ENCODE measurements at places on chromosomes 3 and 15. TPM values are rescaled to one million over a fixed set of nuclear protein-coding genes. Genes with fewer than 3 reads are reported as not detected.

DNA sequence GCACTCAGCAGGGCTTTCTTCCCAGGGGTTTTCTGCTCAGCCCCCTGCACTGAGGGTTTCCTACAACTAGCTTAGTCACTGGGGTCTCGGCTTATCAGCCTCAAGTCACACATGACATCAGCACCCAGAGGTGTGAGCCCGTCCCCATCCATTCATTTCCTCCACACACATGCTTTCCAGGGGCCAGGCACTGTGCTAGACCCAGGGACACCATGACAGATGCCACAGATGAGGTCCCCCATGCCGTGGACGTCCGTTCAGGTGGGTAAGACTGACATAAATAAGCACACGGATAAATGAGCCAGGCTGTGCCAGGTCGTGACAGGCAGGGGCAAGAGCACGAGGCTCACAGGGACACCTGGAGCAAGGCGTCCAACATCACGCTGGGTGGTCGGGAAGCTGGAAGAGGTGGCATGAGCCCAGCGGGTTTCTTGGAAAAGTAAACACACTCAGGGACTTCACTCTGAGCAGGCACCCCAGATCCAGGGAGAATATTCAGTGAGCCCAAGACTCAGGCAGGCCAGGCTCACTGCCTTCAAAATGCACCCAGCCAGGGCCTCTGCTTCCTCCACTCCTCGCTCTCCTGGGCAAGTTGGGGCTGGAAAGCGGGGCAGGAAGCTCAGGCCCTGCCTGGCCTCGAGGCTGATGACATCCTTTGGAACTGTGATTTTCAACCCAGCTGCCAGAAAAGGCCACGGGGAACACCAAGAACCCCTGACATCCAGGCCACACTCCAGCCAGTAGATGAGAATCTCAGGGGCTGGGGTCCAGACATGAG lies 139.3 kb downstream of the CHSY1 start:
- H3K4me3 ChIP-seq: no peak overlapping the region
- no peaks in the 10 kb centered on the region for H3K36me3 ChIP-seq
- no peaks in the 10 kb centered on the region for H3K4me1 ChIP-seq
- H3K27ac ChIP-seq: no peak overlapping the region

DNA sequence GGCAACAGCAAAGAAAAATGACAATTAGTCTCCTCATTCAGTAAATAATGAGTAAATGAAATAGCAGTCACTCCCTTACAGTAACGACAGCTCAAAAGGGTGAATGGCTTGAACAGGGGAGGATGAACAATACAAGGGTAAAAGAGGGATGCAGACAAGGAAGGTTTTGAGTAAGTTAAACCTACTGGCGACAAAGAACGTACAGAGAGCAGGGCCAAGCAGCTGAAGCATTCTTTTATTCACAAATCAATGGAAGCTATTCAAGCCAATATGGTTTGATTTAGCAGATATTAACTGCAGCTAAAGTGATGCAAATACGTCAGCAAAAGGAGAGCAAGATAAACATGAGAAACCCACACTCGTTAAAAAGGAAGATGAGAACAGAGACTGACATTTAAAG lies 90.7 kb upstream of the ICE2 start:
- peaks cover 35% of the 10 kb centered on the region for H3K4me1 ChIP-seq
- H3K4me3 ChIP-seq: no peak overlapping the region
- no peak overlapping the region for H3K27ac ChIP-seq
- no peaks in the 10 kb centered on the region for H3K27me3 ChIP-seq
- no peak for DNase-seq
- no peaks in the 10 kb centered on the region for H3K36me3 ChIP-seq

GRCh38 chr3:38453075-38453912 lies at the start of gene ACVR2B:
TSS of gene ACVR2B (plus strand) at chr3:38453890. CDS start at chr3:38454323, 433 bp downstream.
- DNase-seq: peak; percentile 86
- no peaks in the 10 kb centered on the region for H3K36me3 ChIP-seq
- no peaks in the 10 kb centered on the region for H3K27me3 ChIP-seq
- peak within 1 kb of the TSS; percentile 96 for H3K27ac ChIP-seq
- peaks cover 29% of the 10 kb centered on the region for H3K4me1 ChIP-seq
- H3K4me3 ChIP-seq: peak within 1 kb of the TSS; percentile 73

DNA sequence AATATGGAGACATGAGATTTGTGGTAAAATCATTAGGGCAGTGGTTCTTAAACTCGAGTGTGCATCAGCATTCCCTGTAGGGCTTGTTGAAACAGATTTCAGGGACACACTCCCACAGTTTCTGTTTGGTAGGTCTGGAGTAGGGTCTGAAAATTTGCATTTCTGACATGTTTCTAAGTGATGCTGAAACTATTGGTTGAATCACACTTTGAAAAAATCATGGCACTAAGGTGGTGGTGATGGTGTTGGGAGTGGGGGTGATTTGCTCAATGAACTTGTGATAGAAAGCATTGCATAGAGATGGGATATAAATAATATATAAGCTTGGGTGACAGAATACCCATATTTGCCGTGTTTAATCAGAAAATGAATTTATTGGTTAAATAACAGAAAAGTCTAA lies 11.3 kb downstream of the MITF start:
- H3K27me3 ChIP-seq: no peaks in the 10 kb centered on the region
- no peaks in the 10 kb centered on the region for H3K36me3 ChIP-seq
- no peak for DNase-seq
- peaks cover 67% of the 10 kb centered on the region for H3K4me1 ChIP-seq
- H3K4me3 ChIP-seq: no peak overlapping the region
- peak overlapping the region; percentile 11 for H3K27ac ChIP-seq

The TRH gene
- total RNA-seq: not detected

DNA sequence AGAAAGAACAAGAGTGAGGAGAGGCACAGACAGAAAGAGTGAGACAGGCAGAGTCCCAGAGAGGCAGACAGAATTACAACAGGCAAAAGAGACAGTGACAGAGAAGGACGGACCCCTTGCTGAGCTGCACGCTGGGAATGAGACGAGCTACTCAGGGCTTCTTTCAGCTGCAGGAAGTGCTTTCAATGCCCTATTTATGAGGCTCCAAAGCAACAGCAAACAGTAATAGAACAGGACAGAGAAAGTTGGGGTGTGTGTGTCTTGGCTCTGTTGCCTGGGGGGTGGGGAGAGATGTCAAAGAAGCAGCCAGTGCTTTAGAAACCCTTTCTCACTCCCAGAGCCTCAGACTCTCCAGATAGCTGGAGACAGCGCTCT lies 502 bp upstream of the TIMP4 start:
- H3K27ac ChIP-seq: peak overlapping the region; percentile 76
- no peak for DNase-seq
- peaks cover 20% of the 10 kb centered on the region for H3K4me1 ChIP-seq
- H3K36me3 ChIP-seq: no peaks in the 10 kb centered on the region
- H3K4me3 ChIP-seq: peak overlapping the region; percentile 53

The CHRM5 gene
- not detected for total RNA-seq

DNA sequence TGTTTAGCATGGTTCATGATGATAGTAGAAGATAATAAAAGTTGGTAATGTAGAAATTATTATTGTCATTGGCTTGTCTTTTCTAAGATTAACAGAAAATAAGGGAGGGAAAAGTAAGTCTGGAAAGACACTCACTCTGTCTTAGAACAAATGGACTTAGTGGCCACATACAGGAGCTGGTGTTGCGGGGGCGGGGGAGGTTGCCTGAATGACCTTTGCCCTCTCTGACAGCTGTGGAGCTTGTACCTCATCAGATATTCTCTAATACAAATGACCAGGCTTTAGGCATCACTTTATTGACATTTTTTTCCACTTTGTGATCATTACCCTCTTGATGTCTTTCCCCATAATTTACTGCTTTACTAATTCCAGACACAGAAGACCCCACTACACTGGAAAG lies 5.9 kb downstream of the TAGLN3 start:
- H3K4me3 ChIP-seq: no peak overlapping the region
- H3K36me3 ChIP-seq: no peaks in the 10 kb centered on the region
- H3K27ac ChIP-seq: no peak overlapping the region
- no peak for DNase-seq
- H3K4me1 ChIP-seq: no peaks in the 10 kb centered on the region
- peaks cover 11% of the 10 kb centered on the region for H3K27me3 ChIP-seq

GRCh38 chr3:25171897-25172296 lies 256.2 kb upstream of the RARB start:
- H3K27me3 ChIP-seq: no peaks in the 10 kb centered on the region
- no peaks in the 10 kb centered on the region for H3K36me3 ChIP-seq
- no peak for DNase-seq
- H3K4me3 ChIP-seq: no peak overlapping the region
- no peak overlapping the region for H3K27ac ChIP-seq
- no peaks in the 10 kb centered on the region for H3K4me1 ChIP-seq

GRCh38 chr3:172551874-172552273 lies 28.6 kb upstream of the TNFSF10 start:
- no peaks in the 10 kb centered on the region for H3K27me3 ChIP-seq
- DNase-seq: no peak
- H3K4me3 ChIP-seq: no peak overlapping the region
- no peak overlapping the region for H3K27ac ChIP-seq

DNA sequence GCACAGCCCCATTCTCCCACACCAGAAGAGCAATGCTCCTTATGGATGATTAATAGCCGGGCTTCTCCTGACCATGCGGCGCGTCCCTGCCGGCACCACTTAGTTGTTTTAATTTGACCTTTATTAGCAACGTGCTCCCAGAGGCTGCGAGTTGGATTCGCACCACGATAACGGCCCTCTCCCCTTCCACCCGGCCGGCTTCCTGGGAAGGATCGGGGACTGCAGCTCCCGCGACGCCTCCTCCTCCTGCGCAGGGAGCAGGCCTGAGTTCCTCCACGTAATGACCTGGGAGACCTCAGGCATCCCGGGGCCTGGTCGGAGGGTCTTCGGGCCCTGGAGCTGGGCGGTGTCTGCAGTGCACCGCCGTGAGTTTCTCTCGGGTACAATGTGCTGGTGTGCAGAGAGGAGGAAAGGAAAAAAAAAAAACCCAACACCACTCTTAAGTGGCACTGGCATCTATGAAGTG lies 243.3 kb upstream of the TOPAZ1 start:
- H3K4me3 ChIP-seq: peak overlapping the region; percentile 42
- no peak overlapping the region for H3K27ac ChIP-seq
- H3K4me1 ChIP-seq: peaks cover 27% of the 10 kb centered on the region
- no peak for DNase-seq
- peaks cover 98% of the 10 kb centered on the region for H3K27me3 ChIP-seq
- no peaks in the 10 kb centered on the region for H3K36me3 ChIP-seq

The PLOD2 gene
- 2.0 TPM for total RNA-seq

GRCh38 chr3:160618878-160619277 lies 53.5 kb upstream of the KPNA4 start:
- H3K36me3 ChIP-seq: no peaks in the 10 kb centered on the region
- no peak for DNase-seq
- H3K27me3 ChIP-seq: no peaks in the 10 kb centered on the region
- no peak overlapping the region for H3K27ac ChIP-seq
- peaks cover 30% of the 10 kb centered on the region for H3K4me1 ChIP-seq

The MOBP gene
- not detected for total RNA-seq

DNA sequence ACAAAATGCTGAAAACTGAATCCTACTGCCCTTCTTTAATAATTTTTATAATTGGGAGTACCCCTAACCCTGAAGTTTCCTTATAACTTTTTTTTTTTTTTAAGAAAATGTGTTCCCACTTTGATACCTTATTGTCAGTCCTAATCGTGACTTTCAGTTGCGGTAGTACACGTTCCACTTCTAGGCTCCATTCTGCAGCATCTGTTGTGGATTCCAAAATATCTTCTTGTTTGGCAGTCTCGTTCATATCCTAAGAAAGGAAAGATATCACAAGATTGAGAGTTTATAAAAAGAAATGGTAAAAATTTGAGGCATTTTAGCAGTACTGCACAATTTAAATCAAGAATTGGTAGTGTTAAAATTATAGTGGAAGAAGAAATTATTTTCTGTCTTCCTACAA lies 30.8 kb downstream of the IFT57 start:
- no peak overlapping the region for H3K27ac ChIP-seq
- no peak overlapping the region for H3K4me3 ChIP-seq
- no peaks in the 10 kb centered on the region for H3K27me3 ChIP-seq
- no peaks in the 10 kb centered on the region for H3K4me1 ChIP-seq
- H3K36me3 ChIP-seq: peaks cover 19% of the 10 kb centered on the region

GRCh38 chr3:85387913-85388505 lies 429.2 kb downstream of the CADM2 start:
- no peak overlapping the region for H3K4me3 ChIP-seq
- no peaks in the 10 kb centered on the region for H3K27me3 ChIP-seq
- H3K4me1 ChIP-seq: no peaks in the 10 kb centered on the region
- no peak for DNase-seq

The NSUN3 gene
- 2.4 TPM for total RNA-seq

The SCN11A gene
- total RNA-seq: not detected

The MST1R gene
- total RNA-seq: 0.51 TPM

DNA sequence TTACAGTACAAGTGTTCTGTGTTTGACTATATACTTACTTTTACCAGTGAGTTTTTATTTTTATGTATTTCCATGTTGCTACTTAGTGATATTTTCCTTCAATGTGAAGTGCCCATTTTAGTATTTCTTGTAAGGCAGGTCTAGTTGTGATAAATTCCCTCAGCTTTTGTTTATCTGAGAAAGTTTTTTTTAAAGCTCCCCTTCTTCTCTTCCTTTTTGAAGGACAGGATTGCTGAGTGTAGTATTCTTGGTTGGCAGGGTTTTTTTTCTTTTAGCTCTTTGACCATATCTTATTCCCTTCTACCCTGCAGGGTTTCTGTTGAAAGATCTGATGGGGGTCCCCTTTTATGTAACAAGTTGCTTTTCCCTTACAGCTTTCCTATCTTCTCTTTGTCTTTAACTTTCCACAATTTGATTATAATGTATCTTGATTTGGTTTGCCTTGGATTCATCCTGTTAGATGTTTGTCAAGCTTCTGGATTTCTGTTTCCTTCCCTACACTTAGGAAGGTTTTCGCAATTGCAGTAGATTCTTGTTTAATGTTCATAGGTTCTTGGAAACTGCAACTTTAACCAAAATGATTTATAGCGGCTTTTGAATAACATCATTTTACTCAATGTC lies 7.9 kb downstream of the PLAAT1 start:
- H3K4me3 ChIP-seq: no peak overlapping the region
- peaks cover 4% of the 10 kb centered on the region for H3K4me1 ChIP-seq
- no peaks in the 10 kb centered on the region for H3K27me3 ChIP-seq
- no peak for DNase-seq
- H3K27ac ChIP-seq: no peak overlapping the region

The FGF7 gene
- total RNA-seq: 9.5 TPM

- H3K4me1 ChIP-seq: no peaks in the 10 kb centered on the region
- H3K4me3 ChIP-seq: no peak overlapping the region
- no peaks in the 10 kb centered on the region for H3K36me3 ChIP-seq
- H3K27ac ChIP-seq: no peak overlapping the region
- no peaks in the 10 kb centered on the region for H3K27me3 ChIP-seq
Observed at GRCh38 chr15:38367476-38367875, 86.5 kb upstream of the FAM98B start.

DNA sequence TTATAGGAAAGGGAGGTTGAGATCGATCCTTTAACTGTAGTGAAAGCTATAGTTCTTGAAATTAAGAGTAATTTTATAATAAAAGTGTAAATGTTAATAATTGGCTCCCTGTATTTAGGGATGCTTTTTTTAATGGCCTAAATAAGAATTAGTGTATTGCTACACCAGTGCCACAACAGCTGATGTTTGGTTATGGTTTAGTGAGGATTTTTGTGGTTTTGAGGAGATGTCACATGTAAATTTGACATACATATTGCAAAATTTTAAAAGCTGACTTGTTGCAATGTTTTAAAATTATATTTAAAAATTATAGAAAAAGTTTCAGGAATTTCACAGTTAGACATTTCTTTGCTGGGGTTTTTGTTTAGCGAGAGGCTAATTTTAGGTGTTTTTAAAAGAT lies 3.9 kb downstream of the TSC22D2 start:
- no peaks in the 10 kb centered on the region for H3K27me3 ChIP-seq
- DNase-seq: no peak
- peak overlapping the region; percentile 99 for H3K27ac ChIP-seq
- H3K4me3 ChIP-seq: peak overlapping the region; percentile 82
- peaks cover 48% of the 10 kb centered on the region for H3K4me1 ChIP-seq
